Cerebellar nuclear complex (tissue), 1 donor: ENCODE measurements at places on chromosomes 1 and 21.

GRCh38 chr1:81226603-81226928 lies 574.2 kb upstream of the ADGRL2 start:
- DNase-seq = no peak

- no peak for DNase-seq
These were observed 82.2 kb downstream of the NIBAN1 start for GRCh38 chr1:184892116-184892515.

GRCh38 chr1:232346844-232347243 lies 283.1 kb downstream of the SIPA1L2 start:
- no peak for DNase-seq

GRCh38 chr1:101005871-101006270 lies 19.7 kb downstream of the DPH5 start:
- no peak for DNase-seq

GRCh38 chr1:153180556-153180955 lies 22.7 kb upstream of the LELP1 start:
- DNase-seq = no peak

GRCh38 chr1:225454733-225455132 lies 26.9 kb upstream of the LBR start:
- no peak for DNase-seq

DNA sequence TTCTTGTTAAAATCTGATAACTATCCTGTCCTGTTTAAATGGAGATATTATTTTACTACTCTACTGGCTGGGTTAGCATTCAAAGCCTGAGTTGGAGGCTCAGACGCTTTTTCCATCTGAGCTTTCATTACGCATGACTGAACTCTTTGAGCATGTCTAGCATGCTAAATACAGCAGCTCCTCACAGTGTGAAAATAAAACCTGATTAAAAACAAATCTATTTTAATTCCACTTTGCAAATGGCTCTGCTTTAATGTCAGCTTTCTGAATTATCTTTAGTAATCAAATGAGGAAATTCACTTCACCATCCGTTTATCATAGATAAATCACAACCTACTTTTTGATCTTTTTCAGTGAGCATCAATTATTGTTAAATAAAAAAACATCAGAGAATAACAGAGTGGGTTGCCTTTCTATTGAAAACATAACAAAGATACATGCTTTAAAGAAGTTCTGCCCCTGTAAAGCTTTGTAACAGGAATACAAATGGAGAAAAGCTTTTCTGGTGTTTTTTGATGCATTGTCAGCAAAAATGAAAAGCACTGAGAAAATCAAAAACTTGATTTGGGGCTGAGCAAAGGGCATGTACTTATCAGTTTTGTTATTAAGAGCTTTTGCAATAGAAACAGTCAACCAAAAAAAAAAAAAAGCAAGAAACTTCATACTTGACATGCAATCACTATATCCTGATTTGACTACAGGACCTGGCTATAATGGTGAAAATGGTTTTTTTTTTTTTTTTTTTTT lies 3.5 kb upstream of the SPEN start:
- no peak for DNase-seq

GRCh38 chr1:31073044-31073443 lies 7.5 kb upstream of the PUM1 start:
- DNase-seq = no peak

DNA sequence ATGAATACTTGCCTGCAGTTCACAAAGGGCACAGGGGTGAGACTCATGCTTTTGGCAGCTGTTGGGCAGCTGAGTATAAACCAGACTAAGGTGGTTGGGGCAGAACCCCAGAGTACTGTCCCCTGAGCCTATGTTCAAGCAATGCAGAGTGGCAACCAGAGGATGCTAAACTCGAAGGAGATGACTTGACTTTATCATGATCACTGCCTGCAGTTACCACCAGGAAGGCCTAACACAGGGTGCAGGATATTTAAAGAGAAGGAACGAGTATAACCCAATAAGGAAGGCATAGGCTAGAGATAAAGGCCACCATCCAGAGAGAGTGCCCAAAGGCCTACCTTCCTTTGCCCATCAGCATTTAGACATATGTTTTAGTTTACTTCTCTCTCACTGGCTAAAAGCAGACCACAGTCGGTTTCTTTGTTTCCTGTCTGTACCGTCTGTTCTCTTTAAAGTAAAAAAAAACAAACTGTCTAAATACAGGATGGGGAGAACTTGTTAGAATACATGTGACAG lies 83.3 kb downstream of the MPZL1 start:
- DNase-seq = no peak

DNA sequence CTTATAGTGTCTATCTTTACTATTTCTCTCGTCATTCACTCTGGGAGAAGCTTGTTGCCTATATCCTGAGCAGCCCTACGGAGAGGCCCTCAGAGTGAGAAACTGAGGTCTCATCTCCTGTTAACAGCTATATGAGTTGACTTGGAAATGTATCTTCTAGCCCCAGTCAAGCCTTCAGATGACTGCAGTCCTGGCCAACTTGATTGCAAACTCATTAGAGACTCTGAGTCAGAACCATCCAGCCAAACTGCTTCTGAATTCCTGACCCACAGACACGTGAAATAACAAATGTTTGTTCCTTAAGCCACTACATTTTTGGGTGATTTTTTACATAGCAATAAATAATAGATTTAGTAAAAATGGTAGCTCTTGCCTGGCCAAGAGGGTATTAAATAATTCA lies 3.9 kb upstream of the ZBED6 start:
- DNase-seq = no peak

- no peak for DNase-seq
These were observed 35.4 kb upstream of the FOXO6 start for GRCh38 chr1:41325801-41326200.

- no peak for DNase-seq
These were observed 69.2 kb downstream of the LPGAT1 start for GRCh38 chr1:211761400-211761799.

DNA sequence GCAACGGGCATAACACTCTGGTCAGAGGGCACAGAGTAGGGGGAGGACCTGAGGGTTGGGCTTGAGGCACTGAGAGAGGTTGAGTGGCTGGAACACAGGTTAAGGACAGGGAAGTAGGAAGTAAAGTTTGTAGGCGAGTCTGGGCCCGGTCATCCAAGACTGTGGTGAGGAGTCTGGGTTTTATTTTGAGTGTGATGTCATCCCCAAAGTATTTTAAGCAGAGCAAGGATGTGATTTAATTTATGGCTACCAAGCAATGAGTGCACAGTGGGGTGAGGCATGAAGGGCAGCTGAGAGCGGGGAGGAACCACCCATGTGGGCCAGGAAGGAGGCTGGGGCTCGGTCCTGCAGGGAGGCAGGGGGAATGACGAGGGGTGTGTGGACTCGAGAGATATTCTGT lies 11.2 kb upstream of the VWA5B1 start:
- DNase-seq = no peak
